ENCODE measurements at places on chromosomes 16 and 17.
A peak's percentile ranks its signal among the peaks of the same experiment; 100 is the strongest.

- DNase-seq = no peak
Measured at GRCh38 chr17:62802561-62803205, 5.4 kb downstream of the MARCHF10 start.

DNA sequence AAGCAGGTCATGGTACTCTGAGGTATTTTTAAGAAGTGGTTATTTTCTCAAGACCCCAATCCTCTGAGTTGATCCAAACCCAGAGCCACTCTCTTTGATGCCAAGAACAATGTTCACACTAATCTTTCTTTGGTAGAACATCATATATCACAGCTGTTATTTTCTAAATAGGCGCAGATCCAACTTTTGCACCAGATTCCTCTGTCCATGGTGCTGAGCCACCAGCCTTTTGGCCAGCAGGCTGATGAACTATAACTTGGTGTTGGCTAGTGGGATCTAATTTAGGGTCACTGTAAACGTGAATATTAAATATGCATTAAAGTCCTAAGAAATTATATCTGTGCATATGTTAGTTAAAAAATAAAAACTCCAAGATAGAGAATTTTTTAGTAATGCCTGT, 7.0 kb upstream of the ZKSCAN2 start:
- no peak for DNase-seq

DNA sequence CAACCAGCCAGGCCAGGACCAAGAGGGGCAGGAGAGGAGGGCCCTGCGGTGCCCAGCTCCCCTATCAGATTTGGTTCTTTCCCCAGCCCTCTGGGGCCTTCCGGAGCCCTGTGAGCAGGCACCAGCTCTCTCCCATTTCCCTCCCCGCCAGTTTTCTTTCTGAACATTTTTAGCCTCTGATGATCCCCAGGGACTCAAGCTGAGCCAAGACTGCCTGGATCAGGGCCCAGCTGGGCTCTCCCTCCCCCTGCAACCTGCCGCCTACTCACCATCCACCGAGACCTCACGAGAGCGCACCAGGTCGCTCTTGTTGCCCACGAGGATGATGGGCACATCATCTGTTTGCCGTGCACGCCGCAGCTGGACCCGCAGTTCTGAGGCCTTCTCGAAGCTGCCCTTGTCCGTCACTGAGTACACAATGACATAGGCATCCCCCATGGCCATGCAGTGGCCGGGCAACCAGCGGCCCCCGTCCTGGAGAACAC, 2.0 kb downstream of the RRAD start:
- no peak for DNase-seq

DNA sequence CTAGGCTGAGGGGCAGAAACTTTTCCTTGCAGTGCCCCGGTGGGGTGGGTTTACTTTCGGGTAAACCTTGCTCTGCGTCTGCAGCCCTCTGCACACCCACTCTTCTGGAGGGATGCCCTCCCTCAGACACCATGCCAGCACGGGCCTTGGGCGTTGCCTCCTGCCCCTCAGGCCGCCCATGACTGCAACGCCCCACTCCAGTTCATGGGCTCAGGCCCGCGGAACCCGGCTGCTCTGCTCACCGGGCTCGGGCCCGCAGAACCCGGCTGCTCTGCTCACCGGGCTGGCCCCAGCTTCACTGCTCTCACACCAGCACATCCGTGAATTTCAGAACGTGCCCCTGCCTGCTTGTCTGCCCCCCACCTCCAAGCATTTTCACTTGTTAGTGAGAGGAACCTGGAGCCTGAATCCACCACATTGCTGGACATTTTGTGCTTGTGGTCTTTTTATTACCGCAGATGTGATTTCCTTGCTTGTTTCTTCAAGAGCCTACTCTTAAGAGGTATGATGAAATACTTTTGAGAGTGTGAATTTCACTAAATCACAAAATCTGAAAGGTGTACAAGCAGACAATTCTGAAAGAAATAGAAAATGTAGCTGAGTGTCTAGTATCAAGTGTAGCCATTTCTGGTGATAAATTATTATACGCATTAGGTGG, 130.9 kb downstream of the RPTOR start:
- no peak for DNase-seq

DNA sequence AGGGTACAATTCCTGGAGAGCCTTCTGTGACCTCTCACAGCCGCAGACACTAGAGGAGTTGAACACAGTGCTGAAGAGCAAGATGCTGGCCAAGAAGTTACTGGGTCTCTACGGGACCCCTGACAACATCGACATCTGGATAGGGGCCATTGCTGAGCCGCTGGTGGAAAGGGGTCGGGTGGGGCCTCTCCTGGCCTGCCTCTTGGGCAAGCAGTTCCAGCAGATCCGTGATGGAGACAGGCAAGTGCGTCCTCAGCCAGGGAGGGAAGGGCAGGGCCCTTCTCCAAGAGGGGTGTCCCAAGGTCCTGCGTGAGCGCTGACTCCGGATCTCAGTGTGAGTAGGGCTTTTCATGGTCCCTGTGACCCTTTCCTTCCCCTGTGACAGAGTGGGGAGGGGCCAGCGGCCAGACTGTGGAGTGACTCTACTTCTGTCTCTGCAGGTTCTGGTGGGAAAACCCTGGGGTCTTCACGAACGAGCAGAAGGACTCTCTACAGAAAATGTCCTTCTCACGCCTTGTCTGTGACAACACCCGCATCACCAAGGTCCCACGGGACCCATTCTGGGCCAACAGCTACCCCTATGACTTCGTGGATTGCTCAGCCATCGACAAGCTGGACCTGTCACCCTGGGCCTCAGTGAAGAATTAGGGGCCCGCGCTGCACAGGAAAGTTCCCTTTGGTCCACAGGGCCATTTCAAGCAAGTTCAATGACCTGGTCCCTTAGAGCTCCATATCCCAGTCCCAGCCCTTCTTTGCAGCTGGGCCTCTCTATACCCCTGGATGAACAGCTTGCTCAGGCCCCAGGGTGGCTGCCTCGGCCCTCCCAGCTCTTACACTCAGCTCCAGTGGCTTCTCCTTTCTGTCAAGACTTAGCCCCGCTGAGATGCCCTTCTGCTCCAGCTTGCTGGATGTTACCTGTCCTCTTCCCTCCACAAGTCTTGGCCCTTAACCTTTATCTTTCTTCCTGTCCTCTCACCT, 13.1 kb downstream of the MPO start:
- no peak for DNase-seq

DNA sequence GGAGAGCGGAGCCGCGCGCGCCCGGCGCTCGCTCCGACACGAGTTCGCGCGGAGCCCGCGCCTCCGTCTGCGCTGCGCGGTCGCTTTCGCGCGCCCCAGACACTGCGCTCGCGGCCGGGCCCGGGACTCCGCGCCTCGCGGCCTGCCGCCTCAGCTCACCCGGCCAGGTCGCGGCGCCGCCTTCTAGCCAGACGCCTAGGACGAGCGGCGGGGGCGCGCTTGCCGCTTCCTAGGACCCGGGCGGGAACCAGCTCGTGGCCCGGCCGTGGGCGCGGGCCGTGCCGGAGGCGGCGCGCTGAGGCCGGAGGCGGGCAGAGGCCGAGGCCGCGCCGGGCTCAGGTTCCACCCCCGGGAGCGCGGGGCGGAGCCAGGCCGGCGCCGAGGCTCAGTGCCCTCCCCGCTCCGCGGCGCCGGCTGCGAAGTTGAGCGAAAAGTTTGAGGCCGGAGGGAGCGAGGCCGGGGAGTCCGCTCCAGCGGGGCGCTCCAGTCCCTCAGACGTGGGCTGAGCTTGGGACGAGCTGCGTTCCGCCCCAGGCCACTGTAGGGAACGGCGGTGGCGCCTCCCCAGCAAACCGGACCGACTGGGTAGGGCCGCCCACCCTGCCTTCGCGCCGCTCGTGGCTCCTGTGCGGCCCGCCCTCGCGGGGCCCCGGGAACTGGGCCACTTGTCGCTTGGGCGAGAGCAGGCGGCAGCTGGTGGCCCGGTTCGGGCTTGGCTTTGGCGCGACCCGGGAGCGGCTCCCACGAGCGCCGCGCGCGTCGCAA, at the start of gene SPHK1:
Gene SPHK1, plus strand, starts transcription at position 388 of the 765 bp plus-strand sequence. CDS start 1,036 bp downstream, outside the sequence.
- DNase-seq = no peak

DNA sequence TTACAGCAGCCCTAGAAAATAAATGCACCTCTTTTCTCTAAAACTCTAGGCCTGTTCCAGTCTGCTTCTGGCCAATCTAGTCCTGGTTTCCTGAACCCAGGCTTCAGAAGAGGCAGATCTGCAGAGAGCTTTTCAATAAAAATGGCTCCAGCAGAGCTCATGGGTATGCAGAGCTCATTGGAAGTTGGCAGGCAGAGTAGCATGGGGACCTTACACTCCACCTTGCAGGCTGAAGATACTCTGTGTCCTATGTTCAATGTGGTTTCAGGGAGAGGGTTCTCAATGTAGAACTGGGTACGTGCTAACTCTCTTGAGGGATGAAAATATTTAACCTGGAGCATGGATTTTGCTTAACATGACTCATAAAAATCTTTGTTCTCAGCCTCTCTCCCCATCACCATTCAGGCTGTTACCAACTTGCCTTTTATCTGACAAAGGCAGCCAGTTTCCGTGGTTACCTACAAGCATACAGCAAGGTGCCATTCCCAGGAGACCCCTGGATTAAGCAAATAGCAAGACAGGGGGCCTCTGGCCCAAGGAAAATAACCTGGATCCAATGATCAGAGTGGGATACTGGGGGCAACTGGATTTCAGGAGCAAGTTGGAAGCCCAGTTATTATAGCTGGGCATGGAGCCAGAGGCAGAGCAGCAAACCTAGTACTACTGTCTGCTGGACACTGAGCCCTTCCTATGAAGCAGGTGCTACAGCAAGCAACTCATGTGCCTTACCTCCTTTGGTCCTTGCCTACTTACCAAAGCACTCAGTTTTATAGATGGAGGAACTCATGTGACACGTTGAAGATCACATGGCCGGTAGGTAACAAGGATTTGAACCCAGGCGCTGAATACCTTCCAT, 98.2 kb upstream of the DHX40 start:
- DNase-seq = no peak

DNA sequence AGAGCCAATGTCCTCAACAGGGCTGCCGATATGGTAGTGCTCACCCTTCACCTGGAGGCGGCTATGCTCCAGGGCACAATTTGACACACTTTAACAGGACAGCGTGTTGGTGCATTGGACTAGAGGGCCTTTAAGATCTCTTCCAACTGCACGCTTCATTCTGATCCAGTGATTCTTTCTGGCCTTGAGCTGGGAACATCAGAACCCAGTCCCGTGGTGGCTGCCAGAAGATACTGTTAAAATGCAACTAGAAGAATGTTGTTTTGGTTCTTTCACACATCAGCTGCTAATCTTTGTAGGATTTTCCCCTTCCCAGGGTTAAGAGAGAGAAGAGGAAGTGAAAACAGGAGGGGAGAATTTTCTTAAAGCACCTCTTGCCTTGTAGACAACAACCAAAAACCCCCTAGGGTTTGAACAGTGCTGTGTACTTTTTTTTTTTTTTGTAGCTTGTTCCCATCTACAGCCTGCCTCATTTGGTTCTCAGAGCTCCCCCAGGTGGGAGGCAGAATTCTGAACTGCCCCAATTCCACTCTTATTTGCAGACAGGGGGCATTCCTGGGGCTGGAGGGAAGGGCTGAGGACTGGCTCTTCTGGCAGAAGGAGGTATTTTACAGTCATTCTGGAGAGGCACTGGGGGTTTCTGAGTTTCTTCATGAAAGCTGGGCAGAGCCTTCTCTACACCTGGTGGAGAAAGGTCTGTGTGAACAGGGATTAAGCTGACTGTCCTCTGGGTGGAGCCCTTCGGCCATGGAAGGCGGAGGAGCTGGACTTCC, 32.4 kb downstream of the SMARCE1 start:
- DNase-seq = no peak

- no peak for DNase-seq
Measured at GRCh38 chr17:61372436-61372835, 27.2 kb upstream of the TBX2 start.

- DNase-seq = no peak
Measured at GRCh38 chr16:24849641-24850040, 3.9 kb downstream of the SLC5A11 start.

GRCh38 chr17:48282303-48282702, 147.7 kb downstream of the SKAP1 start:
- DNase-seq = no peak

- peak; percentile 64 for DNase-seq
Measured at GRCh38 chr16:81181013-81181720, 57.3 kb upstream of the BCO1 start.

- DNase-seq = no peak
Measured at GRCh38 chr17:8056976-8057625, 18.2 kb downstream of the ALOX15B start.

DNA sequence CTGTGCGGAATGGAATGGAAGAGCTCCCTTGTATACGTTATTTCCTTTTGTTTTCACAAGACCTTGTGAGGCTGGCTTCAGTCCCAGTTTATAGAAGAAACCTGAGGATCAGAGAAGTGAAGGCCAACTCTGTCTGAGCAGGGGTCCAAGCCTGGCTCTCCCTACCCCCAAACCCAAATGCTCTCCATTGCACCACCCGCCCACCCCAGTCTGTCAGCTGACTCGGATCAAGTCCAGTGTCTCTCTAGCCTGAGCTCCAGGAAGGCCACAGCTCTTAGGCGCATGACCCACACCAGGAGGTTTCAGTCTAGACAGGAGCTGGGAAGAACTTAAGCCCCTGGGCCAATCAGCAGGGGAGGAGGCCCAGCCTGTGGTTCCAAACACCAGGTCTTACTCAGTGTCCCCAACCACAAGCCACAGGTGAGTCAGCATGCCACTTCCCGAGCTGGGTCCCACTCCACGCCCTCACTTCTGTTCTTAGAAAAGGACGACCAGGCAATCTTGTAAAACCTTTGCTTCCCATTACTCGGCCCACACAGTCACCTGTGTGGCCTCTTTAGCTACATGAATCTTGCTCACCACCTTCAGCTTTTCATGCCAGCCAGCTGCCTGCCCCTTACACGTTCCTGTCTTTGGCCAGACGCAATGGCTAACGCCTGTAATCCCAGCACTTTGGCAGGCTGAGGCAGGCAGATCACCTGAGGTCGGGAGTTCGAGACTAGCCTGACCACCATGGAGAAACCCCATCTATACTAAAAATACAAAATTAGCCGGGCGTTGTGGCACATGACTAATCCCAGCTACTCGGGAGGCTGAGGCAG, 27.8 kb downstream of the TK2 start:
- DNase-seq = no peak

DNA sequence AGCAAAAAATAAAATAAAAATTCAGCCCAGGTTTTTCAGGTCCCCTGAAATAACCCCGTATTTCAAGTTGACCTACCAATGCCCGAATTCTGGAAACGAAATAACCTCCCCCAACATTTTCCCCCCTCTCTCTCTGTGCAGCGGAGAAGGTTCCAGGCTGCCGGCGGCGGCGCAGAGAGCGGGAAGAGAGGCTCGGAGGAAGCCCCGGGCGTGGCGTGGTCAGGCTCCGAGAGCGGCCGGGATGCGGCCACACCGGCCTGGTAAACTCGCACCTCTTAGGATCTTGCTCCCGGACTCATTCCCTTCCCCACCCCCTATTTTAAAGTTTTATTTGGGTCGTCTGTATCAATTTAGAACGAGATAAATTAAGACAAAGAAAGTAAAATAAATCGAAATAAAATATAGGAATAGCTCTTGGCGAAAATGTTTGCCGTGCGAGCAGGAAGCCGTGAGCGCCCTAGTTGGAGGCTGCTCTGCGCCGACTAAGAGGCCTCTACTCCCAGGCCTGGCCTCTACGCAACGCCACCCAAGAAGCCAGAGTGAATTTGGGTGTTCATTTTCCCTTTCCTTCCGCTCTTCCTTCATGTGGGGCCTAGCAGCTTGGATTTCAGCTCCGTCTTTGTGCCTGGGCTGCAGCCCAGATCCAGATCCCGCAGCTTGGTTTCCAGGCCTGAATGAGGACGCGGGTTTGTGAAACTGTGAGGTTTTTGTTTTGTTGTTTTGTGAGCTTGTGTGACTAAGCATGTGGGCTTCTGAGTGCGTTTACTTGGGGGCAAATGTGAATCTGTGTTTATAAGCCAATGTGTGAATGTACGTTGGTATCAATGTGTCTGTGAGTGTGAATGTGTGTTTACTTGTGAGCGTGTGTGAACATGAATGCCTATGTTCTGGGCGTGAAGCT, 1.5 kb upstream of the HOXB6 start:
- DNase-seq = no peak

- no peak for DNase-seq
Measured at GRCh38 chr16:82544378-82545160, 82.2 kb upstream of the CDH13 start.
